Activated CD8-positive, alpha-beta T cell treated with anti-CD3 and anti-CD28 coated beads for 36 hours (primary cell): ENCODE measurements at places on chromosomes 5 and 9.
A peak's percentile ranks its signal among the peaks of the same experiment; 100 is the strongest.

DNA sequence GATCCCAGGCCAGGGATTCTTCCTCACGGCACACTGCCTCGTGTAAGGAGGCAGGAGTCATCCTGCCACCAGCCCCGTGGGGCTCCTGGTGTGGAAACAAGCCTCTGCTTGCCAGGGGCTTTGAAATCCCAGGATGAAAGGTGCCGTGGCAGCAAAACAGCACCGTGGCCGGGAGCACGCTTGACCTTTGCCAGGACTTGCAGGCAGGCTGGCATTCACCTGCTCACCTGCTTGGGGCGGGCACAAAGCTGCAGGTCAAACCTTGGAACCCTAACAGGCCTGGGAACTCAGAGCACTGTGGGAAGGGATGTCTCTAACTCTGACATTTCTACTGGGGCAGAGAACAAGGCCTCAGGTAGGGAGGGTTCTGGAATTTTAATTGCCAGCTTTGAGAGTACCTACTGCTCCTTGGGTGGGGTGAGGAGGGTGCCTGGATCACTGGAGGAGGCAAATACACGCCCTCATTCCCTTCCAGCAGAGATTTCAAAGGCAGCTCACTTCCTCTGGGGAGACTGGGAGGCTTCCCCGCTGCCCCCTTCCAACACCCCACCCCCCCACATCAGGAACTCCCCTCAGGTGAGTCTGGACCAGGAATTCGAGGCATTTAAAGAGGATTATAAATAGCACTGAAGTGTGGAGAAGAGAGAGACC, 45.6 kb upstream of the STXBP1 start:
- no peak for DNase-seq

- DNase-seq: no peak
Observed at GRCh38 chr5:69525490-69525889, 32.9 kb downstream of the OCLN start.

- DNase-seq: no peak
Observed at GRCh38 chr5:120550358-120550757, 86.3 kb downstream of the PRR16 start.

GRCh38 chr9:129886226-129887174, 51.2 kb downstream of the USP20 start:
- DNase-seq: peak; percentile 87

DNA sequence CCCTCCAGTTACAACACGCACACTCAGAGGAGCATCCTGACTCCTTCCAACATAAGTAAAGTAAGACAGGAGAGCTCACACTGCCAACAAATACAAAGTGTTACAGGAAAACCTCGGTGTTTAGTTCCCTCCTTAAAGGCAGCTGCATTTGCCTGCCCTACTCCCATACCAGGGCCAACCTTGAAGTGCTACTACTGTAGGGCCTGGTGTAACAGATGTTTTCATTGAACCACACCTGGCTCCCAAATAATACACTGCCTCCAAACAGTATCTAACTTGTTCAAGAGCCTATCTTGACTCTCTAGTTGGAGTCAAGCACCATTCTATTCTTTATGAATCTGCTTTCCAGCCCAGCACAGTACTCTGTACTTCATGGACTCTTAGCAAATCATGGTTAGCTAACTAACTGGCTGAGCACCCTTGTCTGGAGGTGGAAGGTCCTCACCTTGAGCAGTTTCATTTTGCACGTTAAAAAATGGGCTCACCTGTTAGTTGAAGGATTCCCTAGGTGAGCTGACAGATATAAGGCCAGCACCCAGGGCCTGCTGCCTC, 34.6 kb downstream of the TTC39B start:
- no peak for DNase-seq
